CD4-positive, alpha-beta T cell treated with Interleukin-6 at 100 ng/mL for 8 hours (primary cell): ENCODE measurements at places on chromosomes 5 and 9.

GRCh38 chr5:132001647-132002561, 9.6 kb downstream of the ACSL6 start:
- DNase-seq: no peak

DNA sequence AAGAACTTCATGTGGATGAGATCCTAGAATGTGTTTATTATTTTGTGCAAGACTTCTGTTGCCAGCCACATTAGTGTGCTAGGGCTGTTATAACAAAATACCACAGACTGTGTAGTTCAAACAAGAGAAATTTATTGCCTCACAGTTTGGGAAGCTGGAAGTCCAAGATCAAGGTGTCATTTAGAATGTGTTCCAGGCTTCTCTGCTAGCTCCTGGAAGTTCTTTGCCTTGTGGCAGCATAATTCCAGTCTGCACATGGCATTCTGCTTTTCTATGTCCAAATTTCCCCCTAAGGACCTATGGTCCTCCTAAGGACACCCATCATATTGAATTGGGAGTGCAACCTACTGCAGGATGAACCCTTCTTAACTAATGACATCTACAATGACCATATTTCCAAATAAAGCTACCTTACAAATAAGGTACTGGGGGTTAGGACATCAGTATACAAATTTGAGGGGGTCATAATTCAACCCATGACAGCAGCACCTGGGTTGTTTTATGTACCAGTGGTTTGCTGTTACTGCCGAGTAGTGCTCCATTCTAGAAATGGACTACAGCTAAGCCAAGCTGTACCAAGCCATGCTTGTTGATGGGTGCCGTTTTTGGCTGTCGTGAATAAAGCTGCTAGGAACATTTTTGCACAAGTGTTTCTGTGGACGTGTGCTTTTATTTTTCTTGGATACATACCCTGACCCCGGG, 52.7 kb downstream of the DAPK1 start:
- DNase-seq: no peak

DNA sequence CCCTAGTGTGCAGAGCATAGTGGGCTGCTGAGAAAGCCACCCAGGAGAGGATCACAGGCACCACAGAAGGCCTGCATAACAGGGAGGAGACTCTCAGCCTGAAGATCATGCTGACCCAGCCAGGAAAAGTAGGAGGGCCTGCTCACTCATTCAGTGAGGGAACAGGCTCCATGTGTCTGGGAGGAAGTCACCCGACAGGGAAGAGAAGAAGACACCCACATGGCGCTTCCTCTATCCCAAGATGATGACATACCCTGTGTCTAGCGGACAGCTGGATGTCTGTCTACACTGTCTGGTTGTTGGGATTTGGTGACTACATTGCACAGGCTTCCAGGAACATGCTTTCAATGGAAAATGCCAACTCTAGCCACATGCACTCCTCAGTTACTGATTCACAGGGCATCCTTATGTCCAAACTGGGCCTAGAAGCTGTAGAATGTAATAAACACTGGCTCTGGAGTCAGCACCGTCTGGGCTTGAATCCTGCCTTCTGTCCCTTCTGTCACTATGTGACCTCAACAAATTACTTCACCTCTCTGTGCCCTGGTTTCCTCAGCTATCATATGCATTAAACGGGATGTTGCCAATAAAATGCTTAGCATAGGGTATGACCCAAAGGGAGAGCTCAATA, 47.6 kb downstream of the KLHL3 start:
- DNase-seq: no peak

GRCh38 chr5:142821733-142822487, 51.7 kb downstream of the ARHGAP26 start:
- DNase-seq: peak; percentile 16

DNA sequence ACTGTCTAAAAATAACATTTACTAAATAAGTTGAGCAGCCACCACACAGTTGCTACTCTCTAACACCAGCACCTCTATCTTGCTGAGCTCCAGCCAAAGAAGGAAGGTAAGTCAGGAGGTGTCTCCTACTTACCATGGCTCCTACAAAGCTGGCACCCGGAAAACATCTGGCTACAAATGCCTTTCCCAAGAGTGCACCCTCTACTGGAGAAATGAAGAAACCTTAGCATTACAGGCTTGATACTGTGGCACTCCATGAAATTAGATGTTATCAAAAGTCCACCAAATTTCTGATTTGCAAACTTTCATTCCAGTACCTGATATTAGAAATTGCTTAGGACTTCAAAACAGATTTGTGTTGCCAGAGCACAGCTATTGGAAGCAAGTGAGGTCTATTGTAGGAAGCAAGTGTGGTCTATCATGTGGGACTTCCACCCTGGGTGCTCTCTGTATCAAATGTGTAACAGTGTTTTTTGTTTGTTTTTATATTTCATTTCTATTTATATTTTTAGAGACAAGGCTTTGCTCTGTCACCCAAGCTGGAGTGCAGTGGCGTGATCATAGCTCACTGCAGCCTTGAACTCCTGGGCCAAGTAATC, 25.7 kb upstream of the RFK start:
- DNase-seq: no peak

DNA sequence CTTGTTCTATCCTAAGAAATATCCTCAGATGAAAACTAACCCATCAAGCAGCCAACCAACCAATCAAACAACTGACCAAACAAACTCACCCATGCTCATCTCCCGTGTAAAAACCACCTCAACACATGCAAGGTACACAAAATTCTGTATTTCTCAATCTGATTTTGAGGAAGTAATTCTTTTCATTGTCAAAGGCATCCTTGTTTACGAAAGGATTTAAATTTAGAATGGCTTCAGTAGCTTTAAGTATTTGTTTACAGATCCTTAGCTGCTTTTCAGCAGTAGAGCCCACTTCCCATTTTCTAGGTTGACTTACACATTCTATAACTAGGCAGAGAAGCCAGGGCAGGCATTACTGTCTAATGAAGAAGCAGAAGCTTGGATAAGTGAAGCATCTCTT, 78.6 kb downstream of the NTRK2 start:
- no peak for DNase-seq

DNA sequence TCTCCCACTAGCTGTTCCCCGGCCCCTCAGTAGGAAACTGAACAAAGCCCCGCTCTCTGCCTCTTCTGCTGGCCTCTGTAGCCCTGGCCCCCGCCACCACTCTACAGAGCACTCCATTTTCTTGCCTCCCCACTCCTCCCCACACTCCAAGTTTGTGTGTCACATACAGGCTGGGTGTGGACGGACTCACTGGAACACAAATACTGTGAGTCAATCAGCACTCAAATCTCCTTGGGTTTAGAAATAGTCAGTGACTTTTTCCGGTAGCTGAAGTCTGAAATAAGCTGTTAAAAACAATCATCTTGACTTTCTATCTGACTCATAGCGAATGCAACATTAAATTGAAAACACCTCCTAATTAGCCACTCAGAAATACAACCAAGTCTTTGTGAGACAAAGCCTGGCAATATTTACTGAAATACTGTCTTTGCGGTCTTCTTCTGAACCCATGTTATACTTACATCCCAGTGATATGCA, 122.5 kb downstream of the LHFPL2 start:
- no peak for DNase-seq

GRCh38 chr5:172453206-172453985, 929 bp downstream of the SH3PXD2B start:
- no peak for DNase-seq

- no peak for DNase-seq
Measured at GRCh38 chr5:69292306-69292705, 40.3 kb downstream of the CCDC125 start.

- DNase-seq: no peak
Measured at GRCh38 chr5:121033334-121033733, 569.2 kb downstream of the PRR16 start.

- no peak for DNase-seq
Measured at GRCh38 chr5:146660376-146660960, 144.5 kb upstream of the GPR151 start.

DNA sequence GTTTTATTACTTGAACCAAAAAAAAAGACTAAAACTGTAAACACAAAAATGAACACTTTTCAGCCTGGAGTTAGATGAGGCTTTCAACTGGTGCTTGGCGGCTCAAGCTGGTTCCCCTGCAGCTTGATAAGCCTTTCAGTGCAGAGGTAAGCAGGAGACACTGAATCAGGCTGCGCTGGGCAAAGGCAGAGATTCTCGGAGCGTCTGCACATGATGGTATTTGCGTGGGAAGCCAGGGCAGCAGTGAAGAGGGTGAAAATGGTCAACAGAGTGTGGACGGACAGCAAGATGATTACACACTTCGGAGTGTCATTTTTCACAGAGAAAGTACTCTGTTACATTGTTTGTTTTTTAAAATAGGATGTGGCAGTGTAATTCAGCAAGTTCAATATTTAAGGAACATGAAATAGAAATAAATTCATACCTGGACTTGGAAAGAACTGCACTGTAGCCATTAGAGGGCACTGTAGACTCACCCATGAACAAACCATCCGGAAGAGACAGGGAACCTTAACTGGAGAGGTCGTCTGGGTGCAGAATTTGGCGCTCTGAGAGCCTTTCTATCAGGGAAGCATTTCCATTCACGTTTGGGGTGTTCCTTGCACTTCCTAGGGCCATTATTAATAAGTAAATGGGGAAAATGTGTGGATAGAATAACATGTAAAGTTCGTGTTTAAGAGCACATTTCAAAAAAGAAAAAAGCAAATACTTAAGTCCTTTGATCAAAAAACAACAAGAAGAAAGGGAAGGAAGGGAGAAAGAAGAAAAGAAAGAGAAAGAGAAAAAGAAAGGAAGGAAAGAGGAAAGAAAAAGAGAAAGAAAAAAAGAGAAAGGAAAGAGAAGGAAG, 69.8 kb downstream of the ICE1 start:
- DNase-seq: peak; percentile 61

- no peak for DNase-seq
Measured at GRCh38 chr5:872301-872700, 20.3 kb downstream of the BRD9 start.

DNA sequence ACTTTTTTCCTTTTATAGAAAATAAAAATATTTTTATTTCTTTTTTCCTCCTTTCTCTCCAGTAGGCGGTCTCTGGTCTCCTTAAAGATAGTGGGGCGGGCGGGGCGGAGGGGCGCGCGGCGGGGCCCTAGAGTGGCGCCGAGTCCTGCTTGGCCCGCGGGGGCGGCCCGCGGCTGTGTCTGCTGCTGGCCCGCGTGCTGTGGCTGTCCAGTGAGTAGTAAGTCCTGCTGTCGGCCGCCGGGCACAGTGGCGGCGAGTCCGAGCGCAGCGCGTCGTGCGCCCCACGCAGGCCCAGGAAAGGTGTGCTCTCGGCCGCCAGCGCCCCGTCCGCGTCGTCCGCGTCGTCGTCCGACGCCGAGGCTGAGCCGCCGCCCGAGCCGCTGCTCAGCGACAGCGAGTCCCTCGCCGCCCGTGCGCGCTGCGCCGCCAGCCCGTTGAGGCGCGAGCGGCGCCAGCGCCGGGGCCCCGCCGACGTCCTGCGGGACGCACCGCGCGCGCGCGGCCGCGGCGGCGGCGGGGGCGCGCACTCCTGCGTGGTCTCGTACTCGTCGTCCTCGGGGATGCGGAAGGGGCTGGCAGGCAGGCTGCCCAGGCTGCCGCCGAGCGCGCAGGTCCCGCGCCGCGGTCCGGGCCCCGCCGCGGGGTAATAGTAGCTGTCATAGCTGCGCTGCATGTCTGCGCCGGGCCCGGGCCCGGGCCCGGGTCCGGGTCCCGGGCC, 52.3 kb downstream of the PSD2 start:
- peak; percentile 72 for DNase-seq
